Testis (tissue), 5 donors: ENCODE measurements at places on chromosomes 11 and 22. TPM values are rescaled to one million over a fixed set of nuclear protein-coding genes. Genes with fewer than 3 reads are reported as not detected.

The PTPRCAP gene
- 5.6 TPM for polyA plus RNA-seq

The HORMAD2 gene
- polyA plus RNA-seq, result 45.2 TPM

The IGSF22 gene
- 1.7 TPM for polyA plus RNA-seq

The RHOD gene
- polyA plus RNA-seq, result 10.6 TPM

The DAGLA gene
- polyA plus RNA-seq, result 5.1 TPM

The SNX32 gene
- polyA plus RNA-seq, result 4.9 TPM

The DGAT2 gene
- polyA plus RNA-seq, result 77.6 TPM

The ARHGAP8 gene
- 9.7 TPM for polyA plus RNA-seq

The ABCG4 gene
- 11.2 TPM for polyA plus RNA-seq

The INSC gene
- polyA plus RNA-seq, result 2.5 TPM

The MUC5AC gene
- polyA plus RNA-seq, result 0.32 TPM

The PKDREJ gene
- polyA plus RNA-seq, result 10.4 TPM

The ZNRF3 gene
- polyA plus RNA-seq, result 13.9 TPM

The GLYAT gene
- 1.9 TPM for polyA plus RNA-seq

The NAALADL1 gene
- polyA plus RNA-seq, result 16.0 TPM

The CTSF gene
- polyA plus RNA-seq, result 242 TPM

The SCGB2A2 gene
- polyA plus RNA-seq, result 0.86 TPM

The EXPH5 gene
- 1.3 TPM for polyA plus RNA-seq

The PNPLA3 gene
- 0.53 TPM for polyA plus RNA-seq

The ANKK1 gene
- polyA plus RNA-seq, result 2.5 TPM

The CHADL gene
- 9.1 TPM for polyA plus RNA-seq

The MPZL2 gene
- polyA plus RNA-seq, result 4.2 TPM

The DCDC1 gene
- 10.4 TPM for polyA plus RNA-seq

The HTR3B gene
- 1.1 TPM for polyA plus RNA-seq

The LSP1 gene
- polyA plus RNA-seq, result 50.1 TPM

The LBHD1 gene
- polyA plus RNA-seq, result 11.1 TPM

The TST gene
- polyA plus RNA-seq, result 18.2 TPM

The ANO5 gene
- 5.8 TPM for polyA plus RNA-seq
